ENCODE measurements at places on chromosomes 2 and 18.
A peak's percentile ranks its signal among the peaks of the same experiment; 100 is the strongest.

- DNase-seq = no peak
Measured at GRCh38 chr2:176088048-176088936, 4.2 kb upstream of the HOXD13 start.

- no peak for DNase-seq
Measured at GRCh38 chr2:69203166-69203985, 183.7 kb downstream of the GFPT1 start.

- no peak for DNase-seq
Measured at GRCh38 chr2:23705771-23706612, 220.9 kb downstream of the ATAD2B start.

DNA sequence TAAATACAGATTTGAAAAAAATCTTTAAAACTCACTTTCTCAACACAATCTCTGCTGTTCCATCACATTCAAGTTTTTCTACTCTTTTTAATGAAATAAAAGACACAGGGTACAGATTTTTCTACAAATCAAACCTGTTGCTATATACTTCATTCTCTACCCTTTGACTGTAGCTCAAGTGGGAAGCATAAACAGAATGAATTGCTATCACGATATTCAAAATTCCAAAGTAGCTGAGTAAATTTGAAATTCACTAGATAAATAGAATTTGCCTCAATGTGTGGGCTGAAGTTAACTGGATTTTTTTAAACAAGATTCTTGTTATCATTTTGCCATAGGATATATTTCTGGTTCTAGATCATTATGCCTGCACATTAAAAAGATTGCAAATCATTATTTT lies 185.9 kb downstream of the ZNF521 start:
- no peak for DNase-seq

- DNase-seq = no peak
Measured at GRCh38 chr2:166727095-166727494, 161.2 kb upstream of the XIRP2 start.

DNA sequence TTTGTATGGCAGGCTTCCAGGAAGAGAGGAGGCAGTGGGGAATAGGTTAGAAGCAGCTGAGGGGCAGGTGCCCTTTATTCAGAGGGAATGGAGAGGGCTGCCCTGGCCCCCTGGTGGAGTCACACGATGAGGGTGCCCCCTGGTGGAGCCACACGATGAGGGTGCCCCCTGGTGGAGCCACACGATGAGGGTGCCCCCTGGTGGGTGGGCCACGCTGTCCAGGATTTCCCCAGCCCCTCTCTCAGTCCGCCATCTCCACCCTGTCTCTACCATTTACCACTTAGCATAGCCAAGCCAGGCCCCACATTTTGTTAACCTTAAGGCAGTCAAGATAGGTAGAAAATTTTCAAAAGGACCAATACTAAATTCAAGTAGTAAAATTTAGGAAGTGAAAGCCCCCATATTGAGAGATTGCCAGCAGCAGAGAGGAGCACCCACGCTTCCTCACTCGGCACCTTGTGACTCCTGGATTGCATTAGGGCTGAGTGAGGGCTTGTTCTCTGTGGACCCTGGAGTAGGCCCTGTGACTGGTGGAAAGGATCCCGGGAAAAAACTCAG lies 10.4 kb upstream of the FAM228A start:
- no peak for DNase-seq

GRCh38 chr2:216215658-216216390 lies 106.7 kb downstream of the XRCC5 start:
- no peak for DNase-seq

GRCh38 chr2:172013396-172013795 lies 13.6 kb downstream of the METAP1D start:
- no peak for DNase-seq

- no peak for DNase-seq
Measured at GRCh38 chr2:20593072-20594034, 57.5 kb downstream of the HS1BP3 start.

DNA sequence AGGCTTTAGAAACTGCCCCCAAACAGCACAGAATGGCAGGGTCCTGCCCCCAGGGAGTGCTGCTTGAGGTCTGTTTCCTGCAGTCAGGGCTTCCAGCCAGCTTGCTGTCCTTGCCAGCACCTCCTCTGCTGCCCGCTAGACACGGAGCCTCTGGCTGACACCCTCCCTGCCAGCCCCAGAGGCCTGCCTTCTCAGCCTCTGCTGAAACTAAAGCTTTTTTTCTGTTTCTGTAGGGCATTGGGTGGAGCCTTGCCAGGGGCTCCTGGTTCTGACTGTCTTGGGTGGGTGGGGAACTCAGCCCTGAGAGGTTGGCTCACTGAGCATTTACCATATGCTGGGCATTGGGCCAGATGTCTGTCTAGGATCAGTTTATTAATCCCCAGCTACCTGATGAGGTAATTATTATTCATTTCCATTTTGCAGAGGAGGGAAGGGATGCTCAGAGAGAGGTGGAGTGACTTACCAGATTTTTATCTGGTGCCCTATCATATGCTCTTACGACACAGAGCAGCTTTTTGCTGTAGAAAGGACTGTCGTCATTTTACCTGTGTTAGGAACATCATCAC lies 35.4 kb downstream of the INPP4A start:
- DNase-seq = peak; percentile 69

GRCh38 chr2:74867841-74868658 lies 34.1 kb downstream of the HK2 start:
- DNase-seq = no peak

DNA sequence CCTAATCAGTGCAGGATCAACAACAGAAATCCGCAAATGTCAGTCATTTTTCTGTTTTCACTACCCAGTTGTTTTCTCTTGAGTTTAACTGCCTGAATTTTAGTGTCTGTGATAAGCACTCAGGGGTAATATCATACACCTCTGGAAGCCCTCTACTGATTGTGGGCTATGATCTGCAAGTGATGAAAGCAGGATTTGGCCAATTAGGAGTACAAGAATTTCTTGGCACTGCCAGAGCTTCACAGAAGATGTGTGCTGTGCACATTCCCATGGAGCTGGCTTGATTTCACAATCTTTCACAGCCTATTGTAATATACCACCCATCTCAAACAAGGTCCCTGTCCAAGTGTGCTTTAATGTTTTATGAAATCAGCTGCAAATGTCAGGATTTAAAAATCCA lies 27.3 kb upstream of the TDRD15 start:
- DNase-seq = no peak

- no peak for DNase-seq
Measured at GRCh38 chr2:218291318-218292047, 820 bp downstream of the TMBIM1 start.

GRCh38 chr18:48417985-48418384 lies 8.8 kb upstream of the ZBTB7C start:
- DNase-seq = no peak

DNA sequence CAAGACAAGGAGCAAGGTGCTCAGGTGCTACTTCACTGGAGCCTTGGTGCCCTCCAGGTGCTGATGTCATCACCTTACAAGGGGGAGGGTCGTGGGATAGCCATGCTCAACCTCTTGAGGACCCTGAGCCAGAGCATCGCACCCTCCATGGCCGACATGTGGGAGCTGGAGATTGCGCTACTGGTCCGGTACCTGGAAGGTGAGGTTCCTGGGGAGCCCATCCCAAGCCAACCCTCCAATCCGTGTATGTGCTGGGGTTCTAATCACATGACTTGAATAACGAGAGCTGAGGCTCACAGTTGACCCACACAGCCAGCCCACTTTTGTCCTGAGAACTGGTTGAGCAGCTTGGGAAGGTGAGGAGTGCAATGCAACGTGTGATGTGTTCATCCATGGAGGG lies 25.9 kb downstream of the MROH2A start:
- DNase-seq = no peak

GRCh38 chr2:71995067-71995665 lies 152.5 kb downstream of the CYP26B1 start:
- DNase-seq = no peak

GRCh38 chr2:218827701-218828476 lies 3.7 kb downstream of the PRKAG3 start:
- no peak for DNase-seq

DNA sequence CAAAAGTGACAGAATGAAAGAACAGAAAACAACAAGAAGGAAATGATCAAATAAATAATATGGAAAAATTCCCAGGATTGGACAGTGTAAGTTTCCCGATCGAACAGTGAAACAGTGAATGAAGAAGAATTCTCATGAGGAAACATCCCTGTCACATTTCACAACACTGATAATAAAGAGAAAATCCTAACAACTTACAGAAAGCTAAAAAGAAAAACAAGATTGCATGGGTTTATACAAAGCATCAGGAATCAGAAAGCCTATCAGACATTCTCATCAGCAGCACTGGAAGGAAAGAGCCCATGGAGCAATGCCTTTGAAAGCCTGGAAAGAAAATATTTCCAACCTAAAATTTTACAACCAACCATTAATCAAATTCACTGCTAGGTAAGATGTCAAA lies 9.9 kb upstream of the COL6A3 start:
- DNase-seq = no peak

GRCh38 chr18:11517704-11518103 lies 91.7 kb upstream of the SLC35G4 start:
- no peak for DNase-seq

- no peak for DNase-seq
Measured at GRCh38 chr2:75922191-75922590, 211.5 kb upstream of the GCFC2 start.

DNA sequence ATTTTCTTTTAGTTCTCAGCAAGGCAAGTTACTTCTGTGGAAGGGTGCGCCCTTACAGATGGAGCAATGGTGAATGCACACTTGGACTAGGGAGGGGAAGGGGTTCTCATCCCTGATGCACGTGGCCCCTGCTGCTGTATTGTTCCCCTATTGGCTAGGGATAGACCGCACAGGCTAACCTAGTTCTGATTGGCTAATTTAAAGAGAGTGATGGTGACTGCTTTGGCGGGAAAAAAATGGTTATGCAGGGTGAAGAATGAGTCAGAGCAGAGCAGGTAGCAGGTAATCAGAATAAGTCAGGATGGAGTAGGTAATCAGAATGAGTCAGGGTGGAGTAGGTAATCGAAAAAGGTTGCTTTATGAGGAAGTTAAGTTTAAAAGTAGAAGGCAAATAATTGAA lies 171.5 kb downstream of the MTCL1 start:
- DNase-seq = no peak

GRCh38 chr2:239259603-239260298 lies 141.1 kb downstream of the HDAC4 start:
- no peak for DNase-seq

- DNase-seq = no peak
Measured at GRCh38 chr2:240532031-240532775, 25.6 kb downstream of the ANKMY1 start.

GRCh38 chr2:186339716-186340115 lies 146.3 kb upstream of the ZC3H15 start:
- DNase-seq = no peak

- DNase-seq = no peak
Measured at GRCh38 chr18:22026362-22026761, 143.0 kb upstream of the GATA6 start.

- no peak for DNase-seq
Measured at GRCh38 chr18:58770601-58771000, 94.1 kb upstream of the ZNF532 start.

- DNase-seq = no peak
Measured at GRCh38 chr2:122804494-122804893, 1049.0 kb downstream of the TSN start.

DNA sequence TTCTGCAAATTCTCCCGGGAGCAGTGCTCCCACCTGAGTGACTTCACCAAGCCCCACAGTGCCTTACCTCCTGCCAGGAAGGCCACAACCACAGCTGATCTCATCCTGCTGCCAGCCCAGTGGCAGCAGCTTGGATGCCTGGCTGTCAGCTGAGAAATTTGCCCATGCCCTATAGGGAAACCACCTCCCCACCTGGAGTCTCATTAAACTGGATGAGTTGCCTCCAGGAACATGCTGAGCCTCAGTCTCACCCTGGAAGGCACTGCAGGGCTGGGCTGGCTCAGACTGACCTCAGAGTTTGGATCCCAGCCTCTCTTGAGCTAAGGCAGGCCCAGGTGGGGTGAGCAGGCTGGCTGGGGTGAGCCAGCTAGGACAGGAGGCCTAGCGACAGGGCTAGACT lies 23.3 kb downstream of the REEP1 start:
- no peak for DNase-seq

DNA sequence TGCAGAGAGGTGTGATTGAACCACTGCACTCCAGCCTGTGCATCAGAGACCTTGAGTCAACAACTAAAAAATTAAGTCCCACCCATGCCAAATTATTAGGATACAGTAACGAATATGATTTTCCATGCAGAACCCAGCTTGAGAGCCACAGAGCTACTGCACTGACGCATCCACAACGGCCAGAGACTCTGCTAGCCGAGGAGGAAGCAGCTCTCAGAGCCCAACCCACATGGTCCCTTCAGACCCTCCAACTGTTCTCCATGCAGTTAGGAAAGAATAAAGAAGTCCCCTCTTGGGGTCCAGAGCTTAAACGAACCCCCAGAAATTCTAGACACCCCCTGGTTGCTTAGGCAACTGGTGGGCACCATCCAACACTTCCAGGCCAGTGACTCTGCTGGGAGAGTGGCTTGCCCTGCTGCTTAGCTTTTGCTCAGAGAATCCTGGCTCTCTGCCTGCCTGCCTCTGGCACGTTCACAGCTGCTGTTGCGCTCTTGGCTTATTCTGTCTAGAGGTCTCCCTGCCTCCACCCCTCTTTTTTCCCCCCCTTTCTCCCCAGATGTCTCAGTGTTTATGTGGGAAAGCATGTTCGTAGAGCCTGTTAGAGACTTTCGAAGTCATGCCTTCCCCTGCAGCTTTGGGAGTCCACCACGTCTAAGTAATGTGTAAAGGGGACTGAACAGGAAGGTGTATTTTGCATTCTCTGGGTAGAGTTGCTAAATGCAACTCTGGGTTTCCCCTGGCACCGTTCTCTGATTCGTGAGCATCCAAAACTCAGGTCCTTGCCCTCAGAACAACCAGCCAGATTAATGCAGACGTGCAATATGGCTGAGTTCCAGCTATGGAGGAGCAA lies 26.0 kb upstream of the SP3 start:
- DNase-seq = no peak

DNA sequence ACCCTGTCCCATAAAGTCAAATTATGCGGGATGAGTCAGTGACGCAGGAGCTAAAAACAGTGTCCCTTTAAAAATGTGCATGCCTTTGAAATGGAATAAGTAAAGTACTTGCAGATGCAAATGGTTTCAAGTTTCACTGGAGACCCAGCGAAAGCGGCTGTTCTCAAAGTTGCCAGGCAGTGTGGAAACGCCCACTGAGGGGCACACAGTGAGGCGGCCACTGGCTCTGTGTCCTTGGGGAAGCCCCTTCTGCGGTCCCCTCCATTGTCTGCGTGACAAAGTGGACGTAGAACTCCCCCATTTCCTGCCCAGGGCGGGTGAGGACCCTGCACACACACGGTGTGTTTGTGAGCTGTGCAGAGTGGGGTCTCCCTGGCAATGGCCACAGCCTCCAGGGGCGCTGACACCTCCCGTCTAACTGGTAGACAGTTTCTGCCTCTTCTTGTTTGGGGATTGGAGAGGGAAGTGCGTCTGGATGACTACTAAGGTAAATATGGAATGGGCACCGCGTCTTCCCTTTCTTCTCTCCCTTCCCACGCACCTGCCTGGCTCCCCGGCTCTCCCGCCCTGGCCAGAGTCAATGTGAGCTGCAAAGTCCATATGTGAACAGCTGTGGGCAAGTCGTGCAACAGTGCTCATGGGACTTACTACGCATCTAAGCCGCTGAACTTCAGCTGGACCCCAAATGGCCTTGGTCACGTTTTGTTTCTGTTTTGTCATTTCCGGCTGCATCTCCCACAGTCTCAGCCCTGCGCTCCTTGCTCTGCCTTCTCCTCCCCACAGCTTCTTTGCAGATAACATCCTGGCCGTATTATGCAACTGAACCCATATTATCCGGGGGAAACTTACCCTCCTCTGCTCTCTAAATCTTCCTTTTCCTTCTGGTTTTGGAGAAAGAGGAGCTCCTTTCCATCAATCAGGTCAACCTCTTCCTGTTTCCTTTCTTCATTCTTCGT lies 33.7 kb upstream of the ZNF516 start:
- no peak for DNase-seq

GRCh38 chr2:224284134-224284946 lies 117.6 kb downstream of the FAM124B start:
- DNase-seq = no peak
